Liver (tissue), 10 donors: ENCODE measurements at places on chromosomes 5 and 9. TPM values are rescaled to one million over a fixed set of nuclear protein-coding genes. Genes with fewer than 3 reads are reported as not detected.

Gene AJM1
- 0.56 TPM for total RNA-seq

Gene UBE2QL1
- 0.59 TPM for total RNA-seq

Gene TSPAN17
- total RNA-seq, result 15.9 TPM

Gene LCN1
- total RNA-seq, result not detected

Gene HACD4
- total RNA-seq, result 0.67 TPM

Gene FSTL4
- not detected for total RNA-seq

Gene IFNE
- not detected for total RNA-seq

Gene ZBTB43
- total RNA-seq, result 6.3 TPM

Gene PPP2R2B
- 0.50 TPM for total RNA-seq

Gene AGGF1
- 14.6 TPM for total RNA-seq

Gene FLT4
- 8.7 TPM for total RNA-seq

Gene POU5F2
- total RNA-seq, result 2.2 TPM
